ENCODE measurements at places on chromosomes 12 and 14.
A peak's percentile ranks its signal among the peaks of the same experiment; 100 is the strongest.

- DNase-seq = no peak
Measured at GRCh38 chr14:33460164-33460563, 490.7 kb downstream of the EGLN3 start.

DNA sequence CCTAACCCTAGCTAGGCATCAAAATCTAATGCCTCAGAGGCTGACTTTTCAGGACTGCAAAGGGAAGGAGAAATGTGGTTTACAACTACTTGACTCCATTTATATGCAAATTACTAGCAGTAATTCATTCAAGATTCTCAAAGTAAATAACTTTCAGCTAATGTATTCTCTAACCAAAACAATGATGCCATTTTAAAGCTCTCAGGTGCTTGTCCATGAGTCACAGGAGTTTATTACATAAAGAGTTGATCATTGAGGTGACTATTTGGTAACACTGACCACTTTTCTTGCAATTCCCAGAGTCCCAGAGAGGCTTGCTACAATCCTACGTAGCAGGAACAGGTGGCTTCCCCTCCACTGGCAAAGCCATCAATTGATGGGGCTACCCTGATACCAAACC is 109.0 kb upstream of the SLC35F4 start:
- no peak for DNase-seq

- DNase-seq = no peak
Measured at GRCh38 chr12:46221255-46222128, 47.4 kb downstream of the SLC38A1 start.

DNA sequence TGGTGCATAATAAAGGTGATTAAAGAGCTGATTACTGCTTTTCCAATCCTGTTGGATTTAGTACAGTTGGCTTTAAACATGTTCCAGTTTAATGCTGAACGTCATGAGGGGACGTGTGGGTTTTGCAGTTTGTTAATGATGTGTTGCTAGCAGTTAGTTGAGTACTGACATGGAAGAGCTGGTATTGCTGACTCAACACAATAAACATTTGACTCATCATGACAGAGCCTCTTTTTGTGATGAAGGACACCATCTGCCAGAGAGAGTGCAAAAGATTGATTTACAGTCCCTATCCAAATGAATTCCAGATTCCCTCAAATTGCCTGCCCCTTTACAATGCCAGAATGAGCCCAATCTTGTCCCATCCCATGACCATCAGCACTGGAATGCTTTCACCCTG is 346.2 kb upstream of the PRICKLE1 start:
- DNase-seq = no peak

DNA sequence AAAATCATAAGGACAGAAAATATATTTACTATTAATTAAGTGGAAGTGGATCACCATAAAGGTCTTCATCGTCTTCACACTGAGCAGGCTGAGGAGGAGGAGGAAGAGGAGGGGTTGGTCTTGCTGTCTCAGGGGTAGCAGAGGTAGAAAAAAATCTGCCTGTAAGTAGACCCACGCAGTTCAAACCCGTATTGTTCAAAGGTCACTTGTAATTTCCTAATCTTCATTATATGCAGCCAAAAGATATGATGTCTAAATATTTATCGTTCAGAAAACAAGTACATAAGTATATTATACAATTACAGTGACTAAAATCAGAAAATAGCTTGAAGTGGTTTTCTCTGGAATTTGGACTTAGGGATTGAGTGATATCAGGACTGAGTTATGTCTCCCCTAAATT is 72.1 kb downstream of the GTF2A1 start:
- no peak for DNase-seq

GRCh38 chr12:99978152-99978551 is 6.6 kb downstream of the ANKS1B start:
- no peak for DNase-seq

GRCh38 chr12:32659908-32660440 is 19.1 kb upstream of the DNM1L start:
- DNase-seq = no peak

GRCh38 chr12:57590864-57591781 is at the start of gene PIP4K2C:
PIP4K2C (plus strand) TSS chr12:57591192; CDS start chr12:57591290, 98 bp downstream.
- no peak for DNase-seq

GRCh38 chr12:62808166-62808879 is 126.6 kb downstream of the PPM1H start:
- DNase-seq = no peak

DNA sequence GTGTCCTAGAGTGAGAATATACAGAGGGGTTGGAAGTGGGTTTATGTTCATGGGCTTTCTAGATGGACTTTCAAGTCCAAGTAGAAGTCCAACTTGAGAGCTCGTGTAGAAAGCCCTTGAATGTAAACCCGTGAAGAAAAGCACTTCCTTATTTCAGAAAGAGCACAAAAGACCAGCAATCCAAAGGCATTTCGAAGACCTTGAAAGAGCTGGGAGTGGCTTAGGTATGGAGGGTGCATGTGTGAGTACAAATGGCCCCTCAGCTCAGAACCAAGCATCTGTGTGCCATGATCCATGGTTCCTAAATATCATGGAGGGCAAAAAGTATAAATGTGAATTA is 160.7 kb downstream of the ETV6 start:
- DNase-seq = no peak

GRCh38 chr12:131445795-131446194 is 265.1 kb upstream of the SFSWAP start:
- DNase-seq = no peak

- no peak for DNase-seq
Measured at GRCh38 chr12:125136702-125137101, 71.5 kb downstream of the AACS start.

GRCh38 chr14:33986804-33987203 is 35.9 kb upstream of the EGLN3 start:
- peak; percentile 25 for DNase-seq

GRCh38 chr12:62631471-62632410 is 165.1 kb downstream of the MON2 start:
- DNase-seq = no peak

DNA sequence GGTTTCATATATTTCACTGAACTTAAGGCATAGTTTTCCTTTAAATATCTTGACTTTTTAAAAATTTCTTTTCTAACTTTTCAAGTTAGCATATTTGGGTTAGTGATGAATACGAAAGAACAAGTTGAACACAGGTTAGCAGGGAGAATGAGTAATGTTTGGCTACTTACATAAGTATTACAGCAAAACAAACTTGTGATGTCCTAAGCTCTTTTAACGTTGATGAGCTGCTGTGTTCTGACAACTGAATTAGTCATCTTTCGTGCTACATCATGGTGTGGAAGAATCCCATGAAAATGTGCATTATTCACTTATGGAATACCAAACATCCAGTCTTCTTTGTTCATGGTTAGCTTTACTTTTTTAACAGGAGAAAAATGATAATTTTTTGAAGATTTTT is 36.3 kb upstream of the PDZRN4 start:
- no peak for DNase-seq

GRCh38 chr12:127041985-127042625 is 1224.9 kb upstream of the TMEM132C start:
- no peak for DNase-seq

All from iPS DF 6.9 (cell line).